DMS79 (cell line): ENCODE measurements at places on chromosomes 1 and 21.

GRCh38 chr1:41683681-41684500 is 199.4 kb upstream of the EDN2 start:
- DNase-seq, result no peak

DNA sequence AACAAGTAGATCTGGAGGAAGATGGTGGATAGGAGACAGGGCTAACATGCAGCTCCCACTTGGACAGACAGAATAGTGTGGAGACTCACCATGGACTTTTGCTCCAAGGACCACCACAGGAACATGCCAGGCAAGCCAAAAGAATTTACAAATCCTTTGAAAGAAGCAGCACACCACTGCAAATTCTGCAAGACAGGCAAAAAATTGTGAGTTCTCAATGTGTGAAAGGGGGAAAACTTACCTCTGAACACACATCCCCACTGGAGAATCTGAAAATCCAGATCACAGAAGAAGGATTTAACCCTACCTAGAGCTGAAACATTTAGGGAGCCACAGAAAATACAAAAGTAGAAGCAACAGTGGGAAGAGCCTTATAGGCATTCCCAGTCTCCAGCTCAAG is 23.0 kb downstream of the ARV1 start:
- DNase-seq, result no peak

- peak; percentile 44 for DNase-seq
Observed at GRCh38 chr1:151934048-151934493, 24.8 kb upstream of the THEM4 start.

DNA sequence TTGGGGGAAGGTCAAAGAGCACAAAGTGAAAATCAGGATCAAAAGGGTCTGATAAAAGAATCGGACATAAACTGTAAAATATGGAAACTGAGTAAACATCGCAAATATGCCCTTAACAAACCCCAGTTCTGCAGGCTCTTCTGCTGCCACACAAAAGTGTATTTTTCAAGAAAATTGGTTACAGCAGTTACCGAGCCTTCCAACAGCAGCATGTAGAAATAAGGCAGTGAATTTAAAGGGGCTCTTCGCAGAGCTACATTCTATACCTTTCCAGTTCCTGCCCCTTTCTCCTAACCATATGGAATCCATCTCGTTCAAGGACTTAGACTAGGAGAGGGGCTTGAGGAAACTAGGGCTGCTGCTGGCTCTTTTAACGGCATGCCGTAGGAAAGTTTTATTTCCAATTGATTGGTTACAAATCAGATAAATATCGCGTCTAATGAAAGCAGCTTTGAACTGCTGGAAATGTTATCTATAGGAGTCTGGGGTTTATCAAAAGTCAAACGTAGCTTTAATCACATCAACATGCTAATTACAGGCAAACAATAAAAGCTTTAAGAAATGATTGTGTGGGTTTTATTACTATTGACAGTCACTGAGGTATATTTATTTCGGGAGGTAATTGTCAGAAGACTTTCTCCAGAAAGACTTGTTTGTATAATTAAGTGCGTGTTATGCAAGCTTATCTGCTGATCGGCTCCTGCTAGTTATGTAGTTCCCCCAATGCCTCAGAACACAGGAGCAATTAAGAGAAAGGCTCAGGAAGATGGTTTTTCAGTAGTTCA is 59.1 kb downstream of the GORAB start:
- DNase-seq, result no peak

DNA sequence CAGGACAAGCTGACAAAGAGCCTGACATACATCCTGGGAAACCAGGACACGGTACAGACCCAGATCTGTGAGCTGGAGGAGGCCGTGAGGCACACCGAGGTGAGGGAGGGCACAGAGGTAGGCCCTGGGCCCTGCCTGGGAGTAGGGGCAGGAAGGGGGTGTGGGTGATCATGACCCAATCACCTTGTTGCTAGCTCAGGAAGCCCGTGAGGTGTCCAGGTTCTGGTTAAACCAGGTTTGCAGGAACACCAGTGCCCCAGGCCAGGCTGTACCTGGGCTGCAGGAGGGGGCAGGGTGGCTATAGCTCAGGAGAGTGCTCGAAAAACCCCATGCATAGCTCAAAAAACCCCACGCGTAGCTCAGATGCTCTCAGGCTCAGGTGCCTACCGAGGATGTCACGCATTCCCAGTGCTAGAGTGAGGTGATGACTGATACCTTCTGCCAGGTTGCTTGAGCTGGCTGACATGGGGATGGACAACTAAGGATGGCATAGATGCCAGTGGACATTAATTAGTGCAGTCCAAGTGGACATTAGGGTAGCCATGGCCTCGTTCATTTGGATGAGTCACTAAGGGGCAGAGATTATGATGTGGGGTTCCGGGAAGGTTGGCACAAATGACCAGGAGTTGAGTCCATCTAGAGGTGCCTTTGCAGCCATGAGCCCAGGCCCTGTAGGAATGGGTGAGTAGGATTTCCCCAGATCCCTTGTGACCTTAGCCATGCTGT is 3.7 kb downstream of the TRIM46 start:
- no peak for DNase-seq

DNA sequence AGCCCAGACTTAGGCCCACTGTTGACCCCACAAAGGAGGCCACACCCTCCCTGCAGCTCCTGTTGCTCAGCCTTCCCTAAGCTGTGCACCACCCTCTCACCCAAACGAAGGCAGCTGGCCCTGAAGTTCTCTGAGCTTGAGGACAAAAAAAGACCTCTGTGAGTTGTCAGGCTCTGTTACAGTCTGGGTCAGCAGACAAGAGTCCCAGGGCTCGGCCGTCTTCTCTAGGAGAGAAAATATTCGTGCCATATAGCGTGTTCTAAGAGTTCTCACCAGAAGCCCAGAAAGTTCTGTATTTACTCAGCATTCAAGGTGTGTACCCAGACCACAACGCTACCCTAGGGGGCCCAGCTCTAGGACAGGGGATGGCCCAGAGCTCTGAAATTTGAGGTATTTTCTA is 25.5 kb upstream of the LYST start:
- no peak for DNase-seq

GRCh38 chr1:173356191-173356762 is 120.9 kb upstream of the PRDX6 start:
- no peak for DNase-seq

- no peak for DNase-seq
Observed at GRCh38 chr1:53934170-53934765, 11.2 kb downstream of the IFT25 start.

GRCh38 chr1:236495467-236496112 is 28.2 kb upstream of the LGALS8 start:
- no peak for DNase-seq

- DNase-seq, result no peak
Observed at GRCh38 chr1:8352886-8353785, 35.2 kb downstream of the SLC45A1 start.

- no peak for DNase-seq
Observed at GRCh38 chr1:95504321-95504720, 270.3 kb downstream of the RWDD3 start.

- DNase-seq, result no peak
Observed at GRCh38 chr1:204575221-204576190, 59.3 kb downstream of the MDM4 start.

- no peak for DNase-seq
Observed at GRCh38 chr1:63790989-63791388, 17.2 kb downstream of the ROR1 start.

DNA sequence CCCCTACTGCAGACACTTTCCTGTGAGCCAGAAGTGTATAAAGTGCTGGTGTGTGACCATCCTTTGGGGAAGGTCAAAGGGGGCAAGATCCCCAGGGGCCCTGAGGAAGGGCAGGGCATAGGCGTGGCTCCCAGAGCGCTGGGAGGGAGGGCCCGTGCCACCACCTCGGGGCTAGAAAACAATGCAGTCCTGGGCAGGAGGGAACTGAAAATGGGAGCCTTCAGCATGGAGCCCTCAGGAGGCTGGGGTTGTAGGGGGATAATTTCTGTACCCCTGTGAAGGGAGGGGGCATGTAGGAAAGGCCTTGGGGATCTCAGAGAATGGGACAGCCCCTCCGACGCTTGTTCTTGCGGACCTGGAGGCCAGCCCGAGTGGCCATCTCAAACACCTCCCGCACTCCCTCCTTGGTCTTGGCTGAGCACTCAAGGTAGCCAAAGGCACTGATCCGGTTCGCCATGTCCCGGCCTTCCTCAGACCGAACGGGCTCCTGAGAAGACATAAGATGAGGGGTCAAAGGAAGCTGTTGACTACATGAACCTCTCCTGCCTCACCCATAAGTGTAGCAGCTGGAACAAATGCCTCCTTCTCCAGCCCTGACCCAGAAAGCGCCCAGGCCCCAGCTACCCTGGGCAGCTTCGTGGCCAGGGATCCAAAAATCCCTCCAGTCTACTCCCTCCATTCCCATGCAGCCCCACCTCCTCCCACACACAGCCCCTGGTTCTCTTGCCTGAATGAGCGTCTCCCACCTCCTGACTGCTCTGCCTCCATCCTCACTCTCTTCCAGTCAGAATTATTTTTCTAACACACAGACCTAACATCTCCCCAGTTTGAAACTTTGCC is 5.5 kb downstream of the RHOC start:
- no peak for DNase-seq

DNA sequence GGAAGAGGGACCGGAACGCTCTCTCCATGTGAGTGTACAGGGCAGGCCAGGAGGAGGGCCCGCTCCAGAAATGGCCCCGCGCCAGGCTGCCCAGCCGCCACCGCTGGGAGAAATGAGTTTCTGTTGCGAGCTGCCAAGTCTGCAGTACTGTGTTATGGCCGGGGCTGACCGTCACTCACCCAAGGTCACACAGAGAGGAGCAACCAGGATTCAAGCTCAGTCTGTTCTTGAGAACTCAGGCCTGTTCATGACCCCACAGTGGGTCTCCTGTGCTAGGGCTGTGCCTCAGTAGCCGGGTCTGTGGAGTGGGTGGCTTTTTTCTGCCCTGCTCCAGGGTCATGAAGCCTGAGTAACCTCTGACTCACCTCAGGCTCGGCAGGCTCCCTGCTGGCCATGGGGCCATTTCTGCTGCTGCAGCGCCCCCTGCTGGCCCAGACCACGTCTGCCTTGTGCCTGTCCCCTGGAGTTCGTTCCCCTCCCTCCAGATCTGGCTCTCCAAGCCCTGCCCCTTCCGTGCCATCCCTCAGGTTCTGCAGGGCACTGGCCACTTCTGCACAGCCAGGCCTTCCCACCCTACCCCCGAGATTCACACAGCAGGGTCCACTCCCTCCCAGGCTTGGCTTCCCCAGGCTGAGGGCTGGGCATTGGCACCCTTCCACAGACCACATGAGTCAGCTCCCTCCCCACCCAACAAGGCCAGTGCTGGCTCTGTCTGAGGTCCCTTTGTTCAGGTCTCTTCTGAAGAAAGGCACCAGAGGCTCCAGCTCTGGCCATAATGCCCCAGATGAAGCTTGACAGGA is 51.8 kb downstream of the EDN2 start:
- peak; percentile 56 for DNase-seq

GRCh38 chr1:47791879-47792608 is 205.1 kb downstream of the TRABD2B start:
- no peak for DNase-seq

DNA sequence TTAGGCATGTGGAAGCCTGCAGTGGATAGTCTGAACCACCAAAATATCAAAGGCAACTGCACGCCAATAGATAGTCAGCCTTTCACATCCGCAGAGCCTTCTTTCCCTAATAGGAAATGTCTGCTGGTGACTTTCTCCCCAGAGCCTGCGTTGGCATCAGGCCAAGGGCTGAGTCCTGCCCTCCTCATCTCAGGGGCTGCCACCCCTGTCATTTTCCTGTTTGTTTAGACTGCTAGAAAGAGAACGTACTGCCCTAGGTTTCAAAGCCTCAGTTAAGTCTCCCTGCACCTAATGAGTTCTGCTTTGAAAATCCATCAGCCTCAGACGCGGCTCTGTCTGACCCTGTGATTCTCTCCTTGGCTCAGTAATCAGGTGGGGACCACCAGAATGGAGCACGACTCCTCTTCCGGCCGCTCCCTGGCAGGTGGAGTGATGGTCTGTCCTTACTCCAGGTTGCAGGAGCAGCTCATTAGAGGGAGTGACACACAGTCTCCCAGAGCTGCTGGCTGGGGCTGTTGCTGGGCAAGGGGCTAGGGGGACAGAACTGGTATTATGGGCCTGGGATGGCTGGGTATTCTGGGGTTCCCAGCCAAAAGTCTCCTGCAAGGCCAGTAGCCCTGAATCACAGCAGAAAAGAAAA is 27.3 kb downstream of the STUM start:
- DNase-seq, result peak; percentile 11

DNA sequence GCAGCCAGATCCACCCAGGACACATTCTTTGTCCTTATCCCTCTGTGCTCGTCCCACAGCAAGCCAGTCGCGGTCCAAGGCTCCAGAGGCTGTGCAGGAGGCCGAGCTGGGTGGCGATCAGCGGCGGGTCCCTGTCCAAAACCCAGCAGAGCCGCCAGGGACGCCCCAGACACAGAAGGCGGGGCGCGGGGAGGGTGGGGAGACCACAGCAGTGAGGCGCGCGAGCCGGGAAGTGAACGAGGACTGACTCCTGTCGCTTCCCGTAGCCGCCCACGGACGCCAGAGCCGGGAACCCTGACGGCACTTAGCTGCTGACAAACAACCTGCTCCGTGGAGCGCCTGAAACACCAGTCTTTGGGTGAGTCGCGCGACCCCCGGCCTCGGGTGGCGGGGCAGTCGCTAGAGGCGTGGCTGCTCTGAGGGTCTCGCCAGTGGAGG is at the start of gene LGALS8:
Gene LGALS8, plus strand, starts transcription at position 279 of the 438 bp plus-strand sequence. CDS start 2,089 bp downstream, outside the sequence.
- DNase-seq, result no peak

GRCh38 chr1:96038636-96039035 is 682.9 kb upstream of the PTBP2 start:
- DNase-seq, result no peak

DNA sequence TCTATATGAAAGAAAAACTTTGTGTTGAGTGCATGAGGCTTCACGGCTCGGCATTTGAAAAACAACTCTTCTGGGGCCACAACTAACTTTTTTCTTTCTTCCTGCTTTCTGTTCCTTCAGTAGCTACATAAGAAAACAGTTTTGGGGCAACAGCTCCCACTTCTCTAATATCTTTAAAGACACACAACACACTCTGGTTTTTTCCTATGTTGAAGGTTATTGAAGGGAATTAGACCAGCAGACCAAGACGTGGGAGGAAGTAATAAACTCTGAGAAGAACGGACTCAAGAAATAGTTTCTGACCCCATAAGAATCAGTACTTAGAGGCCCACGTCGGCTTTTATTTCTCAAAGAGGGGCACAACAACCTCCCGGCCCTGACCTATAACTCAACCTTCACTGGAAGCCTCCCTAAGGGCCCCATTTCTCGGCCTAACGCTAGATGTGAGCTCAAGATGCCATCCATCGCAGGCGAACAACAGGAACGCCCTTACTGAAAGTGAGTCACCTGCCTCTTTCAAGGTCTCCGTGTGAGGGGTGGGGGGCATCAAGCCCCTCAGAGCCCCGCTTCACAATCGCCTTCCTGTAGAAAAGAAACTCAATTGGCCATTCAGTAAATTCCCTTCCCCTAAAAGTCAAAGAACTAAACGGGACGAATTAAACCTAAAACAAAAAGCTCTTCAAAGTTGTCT is 844 bp downstream of the ZMYM6 start:
- DNase-seq, result no peak
